ENCODE measurements at places on chromosomes 3 and 15. TPM values are rescaled to one million over a fixed set of nuclear protein-coding genes. Genes with fewer than 3 reads are reported as not detected.

MAP6D1 gene
- 2.5 TPM for total RNA-seq

DHFR2 gene
- total RNA-seq: 2.2 TPM

WNT7A gene
- 24.1 TPM for total RNA-seq

CPA3 gene
- total RNA-seq: not detected

DIPK2A gene
- total RNA-seq: 12.0 TPM

RPL35A gene
- 890 TPM for total RNA-seq

HIGD2B gene
- total RNA-seq: not detected

GPR62 gene
- total RNA-seq: not detected

AADACL2 gene
- not detected for total RNA-seq

PEAK1 gene
- 7.5 TPM for total RNA-seq

CD200R1 gene
- total RNA-seq: not detected

GOLGA6A gene
- not detected for total RNA-seq

FBXO40 gene
- total RNA-seq: not detected

SNAP23 gene
- 56.9 TPM for total RNA-seq

PCOLCE2 gene
- total RNA-seq: 2.9 TPM

GRIP2 gene
- total RNA-seq: 0.16 TPM

LRTM1 gene
- not detected for total RNA-seq

ARHGAP31 gene
- total RNA-seq: 2.2 TPM

UROC1 gene
- not detected for total RNA-seq

SNTN gene
- not detected for total RNA-seq

PLA2G4E gene
- 0.27 TPM for total RNA-seq

SLC28A2 gene
- total RNA-seq: not detected

CLDN16 gene
- not detected for total RNA-seq

Measured in hair follicular keratinocyte (primary cell).